Fibroblast of skin of scalp (primary cell): ENCODE measurements at places on chromosomes 16 and 17.

DNA sequence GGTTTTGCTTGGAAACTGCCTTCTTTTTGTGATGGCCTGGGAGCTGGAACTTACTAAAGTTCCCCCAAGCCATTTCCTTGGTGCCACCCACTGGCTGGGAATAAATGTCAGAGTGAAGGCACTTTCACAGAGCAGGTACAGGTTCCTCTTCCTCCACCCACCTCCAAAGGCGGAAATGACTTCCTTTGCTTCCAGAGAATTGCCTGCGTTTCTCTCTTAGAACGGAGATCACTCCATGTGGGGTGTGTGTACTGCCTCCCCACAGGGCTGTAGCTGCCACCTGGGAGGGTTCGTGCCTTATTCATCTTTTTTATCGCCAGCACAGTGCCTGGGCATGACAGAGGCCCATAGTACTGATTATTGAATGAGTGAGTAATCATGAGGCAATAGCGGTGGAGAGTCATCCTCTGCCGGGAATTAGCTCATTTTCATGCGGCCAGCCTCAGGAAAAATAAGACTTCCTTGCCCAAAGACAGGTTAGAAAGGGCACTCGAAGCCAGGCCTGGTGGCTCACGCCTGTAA lies 32.2 kb upstream of the HAS3 start:
- peak; percentile 74 for DNase-seq

GRCh38 chr16:11582157-11582814 lies 4.4 kb downstream of the LITAF start:
- no peak for DNase-seq

DNA sequence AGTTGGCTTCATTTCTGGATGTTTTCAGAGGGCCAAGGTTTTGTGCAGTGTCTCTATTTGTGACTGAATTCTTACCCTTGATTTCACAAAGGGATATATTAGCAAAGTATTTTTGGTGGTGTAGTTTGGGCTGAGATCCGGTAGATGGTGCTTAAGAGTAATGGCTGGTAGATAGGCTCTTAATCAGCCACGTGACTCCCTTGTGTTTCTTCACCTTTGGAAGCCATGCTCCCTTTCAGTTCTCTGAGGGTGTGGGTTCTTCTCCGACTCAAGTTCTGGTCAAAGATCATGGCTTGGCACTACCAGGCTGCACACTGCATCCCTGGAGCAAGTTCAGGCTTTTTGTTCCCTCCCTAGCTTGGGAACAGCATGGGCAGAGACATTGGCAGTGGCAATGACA lies 887.3 kb downstream of the CDH8 start:
- no peak for DNase-seq

- DNase-seq, result peak; percentile 92
Measured at GRCh38 chr17:77365584-77366186, 224.9 kb downstream of the SEC14L1 start.

DNA sequence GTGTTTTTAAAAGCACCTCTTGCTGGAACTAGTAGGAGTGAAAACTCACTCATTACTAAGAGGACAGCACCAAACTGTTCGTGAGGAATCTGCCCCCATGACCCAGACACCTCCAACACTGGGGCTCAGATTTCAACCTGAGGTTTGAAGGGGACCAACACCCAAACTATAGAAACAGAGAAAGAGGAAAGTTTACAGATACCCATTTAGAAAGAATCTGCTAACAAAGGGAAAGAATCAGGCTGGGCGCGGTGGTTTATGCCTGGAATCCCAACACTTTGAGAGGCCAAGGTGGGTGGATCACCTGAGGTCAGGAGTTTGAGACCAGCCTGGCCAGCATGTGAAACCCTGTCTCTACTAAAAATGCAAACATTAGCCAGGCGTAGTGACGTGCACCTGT lies 3.4 kb upstream of the CSNK1D start:
- no peak for DNase-seq

DNA sequence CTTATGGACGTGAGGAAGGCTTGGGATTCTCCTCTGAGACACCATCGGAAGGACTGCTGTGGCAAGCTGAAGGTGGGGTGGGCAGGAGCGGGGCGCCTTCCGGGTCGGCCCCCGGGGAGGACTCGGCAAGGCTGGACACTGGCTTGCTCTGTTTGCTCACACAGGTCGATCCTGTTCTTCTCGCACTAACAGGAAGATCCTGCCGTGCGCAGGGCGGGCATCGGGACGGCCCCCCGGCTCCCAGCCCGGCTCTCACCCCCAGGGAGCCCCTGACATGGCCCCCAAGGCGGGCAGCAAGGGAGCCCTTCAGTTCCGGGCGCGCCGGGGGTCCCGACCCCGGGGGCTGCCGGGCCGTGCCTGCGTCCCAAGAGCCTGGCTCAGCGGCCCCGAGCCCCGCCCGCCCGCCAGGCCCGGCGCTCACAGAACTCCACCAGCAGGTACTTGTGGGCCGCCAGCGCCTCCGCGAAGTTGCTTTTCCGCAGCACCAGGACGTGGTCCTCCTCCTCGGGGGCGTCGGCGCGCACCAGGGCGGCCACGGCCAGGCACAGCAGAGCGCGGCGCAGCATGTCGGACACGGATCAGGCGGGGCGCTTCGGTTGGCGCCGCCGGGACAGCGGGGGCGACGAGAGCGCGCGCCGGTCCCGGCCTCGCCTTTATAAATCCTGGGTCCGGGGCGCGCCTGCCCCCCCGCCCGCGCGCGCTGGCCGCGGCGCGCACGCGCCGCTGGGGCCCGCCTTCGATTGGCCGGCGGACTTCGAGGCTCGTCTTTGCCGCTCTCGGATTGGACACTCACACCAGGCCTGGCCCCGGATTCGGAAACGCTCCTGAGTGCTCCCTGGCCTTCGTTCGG lies at the start of gene P4HB:
TSS of gene P4HB (minus strand) at position 630 of the 850 bp plus-strand sequence. CDS start at position 566, 64 bp downstream.
- no peak for DNase-seq
